ENCODE measurements at places on chromosomes 7 and 10. TPM values are rescaled to one million over a fixed set of nuclear protein-coding genes. Genes with fewer than 3 reads are reported as not detected.

The FUOM gene
- total RNA-seq = 51.8 TPM

The GIMAP6 gene
- 38.7 TPM for total RNA-seq

The UPK3B gene
- 1.1 TPM for total RNA-seq

The MMD2 gene
- not detected for total RNA-seq

The NUDT13 gene
- total RNA-seq = 0.81 TPM

The SORBS1 gene
- 0.73 TPM for total RNA-seq

The UCN3 gene
- total RNA-seq = not detected

The SOSTDC1 gene
- total RNA-seq = not detected

The FAM25C gene
- not detected for total RNA-seq

The IFIT2 gene
- 0.34 TPM for total RNA-seq

The TTYH3 gene
- total RNA-seq = 32.0 TPM

The CD36 gene
- total RNA-seq = not detected

The AGAP5 gene
- total RNA-seq = 11.0 TPM

The PMS2 gene
- 25.8 TPM for total RNA-seq

The ZNF722 gene
- total RNA-seq = not detected

The CALHM1 gene
- total RNA-seq = not detected

The PLEKHS1 gene
- total RNA-seq = 0.05 TPM

The SPAM1 gene
- total RNA-seq = not detected

The HOGA1 gene
- not detected for total RNA-seq

The CYP2W1 gene
- total RNA-seq = not detected

The AKR1C4 gene
- total RNA-seq = not detected

The CAMK2B gene
- total RNA-seq = 0.47 TPM

The ZNF804B gene
- not detected for total RNA-seq

The GJD4 gene
- not detected for total RNA-seq

The SNX10 gene
- 48.3 TPM for total RNA-seq

The MYO1G gene
- 252 TPM for total RNA-seq

The SBDS gene
- total RNA-seq = 69.3 TPM

The BCCIP gene
- total RNA-seq = 127 TPM

The SMC3 gene
- 77.9 TPM for total RNA-seq

The UNCX gene
- not detected for total RNA-seq

The PIP gene
- total RNA-seq = not detected

The SPDYE18 gene
- total RNA-seq = 0.44 TPM

The IGFBP1 gene
- total RNA-seq = not detected

The GPNMB gene
- total RNA-seq = 0.83 TPM

The FRA10AC1 gene
- 25.9 TPM for total RNA-seq

The CALN1 gene
- not detected for total RNA-seq

The CTAGE4 gene
- 0.75 TPM for total RNA-seq

The NUTM2A gene
- not detected for total RNA-seq

All from activated T-helper 1 cell treated with anti-CD3 and anti-CD28 coated beads, Interleukin-12 subunit alpha, Interleukin-12 subunit beta, Interleukin-2, Interleukin-4 antibody, amounts not matched to agents 30 ng/mL and 10 ng/mL and 1 ng/mL, durations not matched to agents 14 hours and 24 hours and 36 hours (primary cell).